EL (cell line): ENCODE measurements at places on chromosomes 16 and 17.

DNA sequence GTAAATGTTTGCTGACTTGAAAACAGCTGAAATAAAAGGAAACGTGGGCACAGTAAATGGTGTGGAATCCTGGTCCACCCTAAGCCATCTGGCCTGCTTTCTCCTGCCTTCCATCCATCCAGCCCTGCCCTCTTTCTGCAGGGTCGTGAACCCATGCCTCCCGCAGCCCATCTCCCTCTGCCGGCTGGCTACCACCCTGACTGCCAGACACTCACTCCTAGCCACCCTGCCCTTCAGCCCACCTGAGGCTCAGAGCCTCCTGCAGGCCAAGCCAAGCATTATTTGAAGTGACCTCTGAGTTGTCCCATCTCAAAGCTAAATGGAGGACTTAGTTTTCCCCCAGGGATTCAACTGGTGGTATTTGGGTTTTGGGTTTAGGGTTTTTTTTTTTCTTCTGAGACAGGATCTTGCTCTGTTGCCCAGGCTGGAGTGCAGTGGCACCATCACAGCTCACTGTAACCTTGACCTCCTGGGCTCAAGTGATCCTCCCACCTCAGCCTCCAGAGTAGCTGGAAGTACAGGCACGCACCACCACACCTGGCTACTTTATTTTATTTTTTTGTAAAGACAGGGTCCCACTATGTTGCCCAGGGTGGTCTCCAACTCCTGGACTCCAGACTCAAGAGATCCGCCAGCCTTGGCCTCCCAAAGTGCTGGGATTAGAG, 8.4 kb downstream of the ZDHHC1 start:
- DNase-seq = no peak

- no peak for DNase-seq
These were observed 54.7 kb downstream of the NXN start for GRCh38 chr17:924711-925475.

DNA sequence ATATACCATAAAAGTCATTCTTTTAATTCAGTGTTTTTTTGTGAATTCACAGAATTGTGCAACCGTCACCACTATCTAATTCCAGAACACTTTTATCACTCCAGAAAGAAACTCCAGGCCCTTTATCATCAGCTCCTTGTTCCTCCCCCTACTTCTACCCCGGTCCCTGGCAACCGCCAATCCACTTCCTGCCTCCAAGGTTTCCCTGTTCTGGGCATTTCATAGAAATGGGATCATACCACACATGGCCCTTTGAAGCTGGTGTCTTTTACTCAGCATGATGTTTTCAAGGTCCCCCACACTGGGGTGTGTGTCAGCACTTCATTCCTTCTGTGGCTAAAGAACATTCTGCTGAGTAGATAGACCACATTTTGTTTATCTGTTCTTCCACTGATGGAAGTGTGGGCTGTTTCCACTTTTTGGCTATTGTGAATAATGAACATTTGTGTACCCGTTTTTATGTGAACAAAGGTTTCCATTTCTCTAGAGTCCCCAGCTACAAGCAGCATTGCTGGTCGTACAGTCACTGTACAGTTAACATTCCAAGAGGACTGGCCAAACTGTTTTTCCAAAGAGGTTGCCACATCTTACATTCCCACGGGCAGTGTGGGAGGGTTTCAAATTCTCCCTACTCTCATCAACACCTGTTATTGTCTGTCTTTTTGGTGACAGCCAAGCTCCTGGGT, 75.8 kb upstream of the ZNF469 start:
- DNase-seq = peak; percentile 96

- DNase-seq = no peak
These were observed 677 bp downstream of the DEF8 start for GRCh38 chr16:89949121-89949742.

DNA sequence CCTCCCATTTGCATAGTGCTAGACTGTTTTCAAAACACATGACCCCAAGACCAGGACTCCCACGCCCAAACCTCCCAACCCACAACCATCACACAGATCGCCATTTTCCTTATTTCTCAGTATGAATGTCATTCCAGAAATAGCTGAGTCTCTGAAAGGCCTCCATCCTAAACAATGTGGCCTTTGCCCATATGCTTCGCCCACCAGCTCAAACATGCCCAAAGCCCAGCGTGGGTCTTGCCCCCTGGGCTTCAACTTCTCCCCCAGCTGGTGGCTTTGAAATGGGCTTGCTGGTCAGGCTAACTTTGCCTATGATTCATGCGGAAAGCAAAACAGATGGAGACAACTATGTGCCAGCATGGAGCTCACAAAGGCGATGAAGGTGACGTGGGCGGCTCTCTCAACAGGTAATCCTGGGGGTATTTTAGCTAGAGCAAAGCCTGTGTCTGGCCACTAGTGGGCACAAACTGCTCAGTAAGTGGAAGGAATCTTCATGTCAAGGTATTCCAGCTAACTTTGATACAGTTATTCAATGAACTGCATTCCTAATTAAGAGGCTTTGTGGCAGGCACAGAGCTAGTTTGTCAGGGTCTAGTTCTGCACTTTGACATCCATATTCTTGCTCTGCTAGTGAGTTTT, 17.1 kb downstream of the PMP22 start:
- DNase-seq = no peak

DNA sequence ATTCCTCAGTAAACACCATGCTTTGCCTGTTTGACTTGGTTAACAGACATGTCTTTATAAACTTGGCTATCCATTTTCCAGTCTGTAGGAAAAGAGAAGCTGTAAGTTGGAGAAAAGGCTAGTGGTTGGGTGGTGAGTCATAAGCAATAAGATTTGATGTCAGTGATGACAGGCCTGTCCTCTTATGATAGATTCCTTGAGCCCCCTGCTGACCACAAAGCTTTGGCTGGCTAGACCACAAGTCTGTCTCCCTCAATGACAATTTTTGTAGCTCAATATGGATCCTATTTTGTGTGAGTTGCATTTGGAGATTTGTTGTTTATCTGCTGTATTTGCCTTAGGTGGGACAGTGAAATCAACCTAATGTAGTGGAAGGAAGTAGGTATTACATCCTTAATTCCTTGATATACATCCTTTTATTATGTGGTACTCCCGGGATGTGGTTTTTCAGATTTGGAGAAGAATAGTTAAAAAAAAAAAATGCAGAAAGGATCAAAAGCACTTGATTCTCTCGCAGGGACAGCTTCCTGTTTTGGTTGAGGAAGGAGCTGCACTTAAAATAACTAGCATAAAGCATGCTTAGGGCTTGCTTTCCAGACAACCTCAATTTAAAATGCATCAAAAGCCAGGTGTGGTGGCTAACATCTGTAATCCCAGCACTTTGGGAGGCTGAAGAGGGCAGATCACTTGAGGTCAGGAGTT, 67.4 kb downstream of the SIAH1 start:
- peak; percentile 78 for DNase-seq

GRCh38 chr17:841313-841712, 59.2 kb downstream of the MRM3 start:
- DNase-seq = no peak

- DNase-seq = no peak
These were observed 8.8 kb downstream of the BPTF start for GRCh38 chr17:67833946-67834631.

DNA sequence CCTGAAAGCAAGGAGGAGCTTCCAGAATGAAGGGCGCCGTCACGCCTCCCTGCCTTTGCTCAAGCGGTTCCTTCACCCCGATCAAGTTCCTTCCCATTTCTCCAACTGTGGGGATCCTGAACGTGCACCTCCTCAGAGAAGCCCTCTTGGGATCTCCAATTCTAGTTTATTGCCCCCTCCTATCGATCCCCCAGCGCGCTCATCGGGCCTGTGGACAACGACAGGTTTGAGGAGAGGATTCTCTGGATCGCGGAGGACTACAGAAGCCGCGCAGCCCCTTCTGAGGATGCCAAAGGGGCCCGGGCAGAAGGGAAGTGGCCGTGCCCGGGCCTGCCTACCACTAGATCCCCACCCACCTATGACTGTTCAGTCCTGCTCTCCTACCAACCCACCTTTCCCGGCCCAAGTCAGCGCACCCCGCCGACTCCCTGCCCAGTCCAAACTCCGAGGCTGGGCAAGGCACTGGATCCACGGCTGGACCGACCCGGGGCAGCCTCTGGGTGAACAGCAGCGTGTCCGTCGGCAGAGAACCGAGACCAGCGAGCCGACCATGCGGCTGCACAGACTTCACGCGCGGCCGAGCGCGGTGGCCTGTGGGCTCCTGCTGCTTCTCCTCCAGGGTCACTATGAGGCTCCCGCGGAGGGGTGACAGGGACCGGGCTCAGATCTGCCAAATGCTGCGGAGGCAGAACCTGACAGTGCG, 12.8 kb upstream of the CES3 start:
- DNase-seq = peak; percentile 42

DNA sequence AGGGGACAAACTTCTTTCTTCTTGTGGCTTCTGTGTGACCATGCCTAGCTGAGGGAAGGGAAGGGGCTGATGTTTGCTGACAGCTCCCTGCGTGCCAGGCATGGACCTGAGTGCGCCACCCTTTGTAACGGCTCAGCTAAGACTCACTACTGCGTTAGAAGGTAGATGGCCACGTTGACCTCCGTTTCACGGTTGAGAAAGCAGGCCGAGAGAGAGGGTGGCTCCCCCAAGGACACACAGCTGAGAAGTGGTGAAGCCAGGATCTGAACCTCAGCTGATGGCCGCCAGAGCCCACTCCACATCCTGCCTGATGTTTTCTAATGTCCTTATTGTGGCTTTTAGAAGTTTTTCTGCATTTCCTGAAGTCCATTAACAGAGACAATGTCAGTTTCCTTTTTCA, 45.1 kb downstream of the RGS9 start:
- DNase-seq = no peak

DNA sequence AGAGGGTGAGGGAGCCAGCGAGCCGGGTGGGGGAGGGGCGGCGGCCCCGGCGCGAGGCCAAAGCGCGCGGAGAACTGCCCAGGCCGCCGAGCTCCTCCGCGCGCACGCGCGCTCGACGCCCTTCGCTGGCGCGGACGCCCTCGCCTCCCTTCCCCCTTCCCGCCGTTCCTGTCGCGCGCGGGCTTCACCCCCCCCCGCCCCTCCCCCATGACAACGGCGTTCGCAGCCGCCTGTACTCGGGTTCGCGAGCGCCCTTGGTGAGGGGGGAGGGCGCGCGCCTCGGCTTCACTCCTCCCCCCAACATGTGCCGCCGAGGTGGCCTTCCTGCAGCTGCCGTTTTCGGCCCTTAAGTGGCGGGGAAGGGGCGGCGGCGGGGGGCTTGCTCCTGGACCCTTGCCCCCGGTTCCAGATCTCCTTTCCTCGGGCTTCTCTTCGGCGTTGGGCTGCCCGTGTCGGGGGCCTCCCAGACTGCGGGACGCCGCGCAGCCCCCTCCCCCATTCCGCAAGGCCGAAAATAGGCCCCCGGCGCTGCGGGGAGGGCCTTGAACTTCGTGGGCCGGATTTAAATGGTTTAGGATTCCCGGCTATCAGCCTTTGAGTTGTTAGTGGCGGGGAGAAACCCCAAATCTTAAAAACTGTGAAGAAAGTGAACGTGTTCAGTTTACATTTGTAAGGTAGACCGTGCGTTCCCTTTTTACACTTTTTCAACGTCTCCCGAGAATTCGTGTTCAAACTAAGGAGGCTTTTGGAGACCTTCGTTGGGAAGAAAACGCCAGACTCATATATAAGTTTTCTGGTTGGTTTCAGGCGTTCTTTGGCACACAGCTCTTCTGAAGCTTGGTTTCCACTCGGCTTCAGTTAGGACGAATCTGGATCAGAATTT, 653 bp downstream of the SRRM2 start:
- peak; percentile 79 for DNase-seq

DNA sequence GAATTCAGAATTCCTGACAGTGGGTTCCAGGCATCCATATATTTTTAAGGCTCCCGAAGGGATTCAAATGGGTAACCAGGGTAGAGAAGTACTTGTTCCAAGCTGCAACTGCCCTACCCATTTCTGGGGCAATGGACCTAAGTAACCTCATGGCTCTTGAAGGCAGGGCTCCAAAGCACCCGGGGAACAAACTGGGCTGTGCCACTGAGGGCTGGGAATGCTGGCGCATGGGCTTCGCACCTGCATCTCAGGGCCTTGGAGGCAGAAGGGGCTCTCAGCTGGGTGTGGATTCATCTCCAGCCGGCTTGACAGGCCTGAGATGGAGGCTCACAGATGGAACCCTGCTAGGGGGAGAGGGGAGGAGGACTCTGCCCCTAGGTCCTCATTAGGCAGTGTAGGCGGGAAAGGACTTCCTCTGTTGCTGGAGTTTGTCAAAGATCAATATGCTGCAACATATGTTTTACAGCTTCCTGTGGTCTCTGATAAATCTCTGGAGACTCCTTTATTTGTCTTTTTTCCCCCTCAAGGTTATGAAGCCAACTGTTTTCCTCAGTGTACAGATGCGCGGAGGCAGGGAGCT, 232.3 kb upstream of the NLRP1 start:
- no peak for DNase-seq

DNA sequence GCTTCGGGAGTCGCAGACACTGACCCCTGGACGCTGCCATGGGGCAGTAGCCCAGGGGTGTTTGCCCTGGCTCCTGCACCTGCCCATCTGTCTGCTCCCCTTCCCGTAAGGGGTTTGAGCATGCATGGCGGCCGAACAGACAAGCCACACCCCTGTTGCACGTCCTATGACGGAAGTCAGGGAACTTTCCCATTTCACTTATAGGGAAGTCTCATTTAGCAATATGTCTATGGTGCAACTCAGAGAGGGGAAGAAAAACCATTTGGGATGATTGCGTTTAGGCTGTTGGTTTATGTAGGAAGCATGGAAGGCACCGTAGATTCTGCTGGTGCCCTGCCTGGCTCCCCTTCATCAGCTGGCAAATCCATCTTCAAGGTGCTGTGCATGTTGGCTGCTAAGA, 112.5 kb downstream of the HAPSTR1 start:
- DNase-seq = no peak

DNA sequence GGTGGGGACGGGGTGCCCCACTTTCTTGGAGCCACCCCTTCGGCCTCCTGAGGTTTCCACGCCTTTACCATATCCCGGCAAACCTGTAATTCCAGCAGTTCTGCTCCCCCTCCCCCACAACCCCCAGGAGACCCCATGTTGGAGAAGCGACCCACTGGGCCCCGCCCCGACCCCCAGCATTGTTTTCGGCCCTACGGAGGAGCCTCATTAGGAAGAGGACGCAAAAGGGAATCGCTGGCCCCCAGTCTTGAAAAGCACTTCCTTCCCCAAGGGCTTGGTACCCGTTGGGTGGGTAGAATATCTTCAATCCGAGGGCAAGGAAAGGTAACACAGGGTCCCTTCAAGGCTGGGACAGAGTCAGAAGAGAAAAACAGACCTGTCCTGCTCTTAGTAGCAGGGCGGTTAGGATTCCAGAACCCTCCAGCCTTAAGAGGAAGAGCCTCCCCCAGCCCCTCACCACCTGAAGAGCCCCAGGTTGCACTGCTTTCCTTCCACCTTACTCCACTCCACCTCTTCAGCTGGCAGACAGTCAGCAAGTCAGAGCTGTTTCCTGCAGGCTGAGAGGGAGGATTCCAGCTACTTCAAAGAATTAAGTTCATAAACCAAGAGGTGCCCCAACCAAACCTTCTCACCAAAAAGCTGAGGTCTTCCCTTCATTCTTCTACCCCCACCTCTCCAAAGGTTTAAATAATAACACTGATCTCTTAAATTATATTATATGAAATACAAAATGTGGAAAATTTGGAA, 803 bp upstream of the TLCD2 start:
- peak; percentile 44 for DNase-seq

GRCh38 chr17:14882131-14882530, 383.0 kb downstream of the PMP22 start:
- peak; percentile 23 for DNase-seq
